Tibial nerve (tissue), 4 donors: ENCODE measurements at places on chromosomes 5 and 9. TPM values are rescaled to one million over a fixed set of nuclear protein-coding genes. Genes with fewer than 3 reads are reported as not detected.

DNA sequence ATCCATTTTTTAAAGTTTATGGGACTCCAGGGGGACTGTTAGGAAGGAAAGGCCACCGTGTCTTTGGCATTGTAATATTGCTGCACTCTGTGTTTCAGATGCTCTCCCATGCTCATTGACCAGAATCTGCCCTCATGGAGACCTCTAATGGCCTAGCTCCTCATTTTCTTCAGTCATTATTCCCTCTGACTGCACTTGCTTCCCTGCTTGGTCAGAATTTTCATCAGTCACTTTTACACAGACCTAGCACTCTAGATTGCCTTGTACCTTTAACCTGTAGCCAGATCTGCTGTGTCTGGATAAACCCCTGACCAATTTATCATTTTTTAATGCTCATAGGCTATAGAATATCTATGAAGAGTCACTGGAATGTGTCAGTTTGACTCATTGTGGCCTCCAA lies 155.5 kb upstream of the NUDT12 start:
- no peak overlapping the region for H3K27ac ChIP-seq
- DNase-seq, result no peak
- H3K4me3 ChIP-seq, result no peak overlapping the region
- no peaks in the 10 kb centered on the region for H3K4me1 ChIP-seq
- H3K36me3 ChIP-seq, result no peaks in the 10 kb centered on the region
- H3K27me3 ChIP-seq, result no peaks in the 10 kb centered on the region

- peaks cover 49% of the 10 kb centered on the region for H3K4me1 ChIP-seq
- no peak for DNase-seq
- H3K27me3 ChIP-seq, result peaks cover 99% of the 10 kb centered on the region
- no peak overlapping the region for H3K27ac ChIP-seq
- no peaks in the 10 kb centered on the region for H3K36me3 ChIP-seq
- no peak overlapping the region for H3K4me3 ChIP-seq
These were observed 2.3 kb upstream of the NKX2-5 start for GRCh38 chr5:173237143-173237874.

RGS14 gene
- total RNA-seq, result 21.6 TPM

PLAC8L1 gene
- total RNA-seq, result not detected

DNA sequence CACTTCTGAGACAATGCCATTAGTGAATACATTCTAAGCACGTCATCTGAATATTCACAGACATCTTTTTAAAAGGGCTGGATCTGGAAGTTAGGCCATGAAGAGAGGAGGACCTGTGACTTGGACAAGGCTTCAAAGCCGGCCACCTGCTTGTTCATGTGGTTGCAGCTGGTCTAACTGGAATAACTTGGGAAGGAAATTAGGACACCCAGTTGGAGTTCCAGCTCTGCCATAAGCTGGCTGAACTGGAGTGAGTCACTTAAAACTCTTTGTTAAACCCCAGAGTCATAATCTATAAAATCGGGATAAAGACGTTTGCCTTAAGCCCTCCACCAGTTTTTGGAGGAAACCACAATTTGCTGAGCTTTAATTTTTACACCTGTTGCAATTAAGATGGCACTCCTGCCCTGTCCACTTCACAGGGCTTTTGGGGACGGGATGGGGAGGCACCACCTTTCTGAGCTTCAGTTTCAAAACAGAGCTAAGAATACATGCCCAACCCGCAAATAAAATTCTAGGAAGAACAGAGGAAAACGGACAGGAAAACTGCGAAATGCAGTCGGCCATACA lies 536 bp upstream of the STX17 start:
- DNase-seq, result no peak
- H3K36me3 ChIP-seq, result no peaks in the 10 kb centered on the region
- H3K27me3 ChIP-seq, result no peaks in the 10 kb centered on the region
- peaks cover 20% of the 10 kb centered on the region for H3K4me1 ChIP-seq
- H3K27ac ChIP-seq, result peak overlapping the region; percentile 98
- H3K4me3 ChIP-seq, result peak overlapping the region; percentile 85

DNA sequence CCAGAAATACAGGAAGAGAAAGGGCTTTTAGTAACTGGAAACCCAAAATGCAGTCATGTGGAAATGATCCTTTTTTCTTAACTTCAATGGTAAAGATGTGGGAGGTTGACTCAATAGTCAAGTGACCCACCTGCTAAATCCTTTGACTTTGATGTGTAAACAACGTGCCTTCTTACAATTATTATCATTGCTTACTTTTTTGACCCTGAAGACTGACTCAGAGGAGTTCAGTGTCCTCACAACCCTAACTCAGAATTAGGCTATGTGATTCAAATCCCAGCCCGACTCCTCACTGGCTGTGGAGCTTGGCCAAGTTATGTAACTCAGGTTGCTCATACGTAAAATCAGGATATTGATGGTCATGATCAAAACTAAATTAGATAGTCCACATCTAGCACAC lies 27.9 kb downstream of the ANXA1 start:
- no peak overlapping the region for H3K4me3 ChIP-seq
- no peaks in the 10 kb centered on the region for H3K36me3 ChIP-seq
- no peak overlapping the region for H3K27ac ChIP-seq
- DNase-seq, result no peak
- H3K4me1 ChIP-seq, result no peaks in the 10 kb centered on the region
- H3K27me3 ChIP-seq, result no peaks in the 10 kb centered on the region

UTP15 gene
- total RNA-seq, result 30.6 TPM

- no peak overlapping the region for H3K4me3 ChIP-seq
- H3K27ac ChIP-seq, result no peak overlapping the region
- DNase-seq, result no peak
- no peaks in the 10 kb centered on the region for H3K36me3 ChIP-seq
- H3K4me1 ChIP-seq, result no peaks in the 10 kb centered on the region
These were observed 62.4 kb downstream of the HMHB1 start for GRCh38 chr5:143874312-143874711.

DNA sequence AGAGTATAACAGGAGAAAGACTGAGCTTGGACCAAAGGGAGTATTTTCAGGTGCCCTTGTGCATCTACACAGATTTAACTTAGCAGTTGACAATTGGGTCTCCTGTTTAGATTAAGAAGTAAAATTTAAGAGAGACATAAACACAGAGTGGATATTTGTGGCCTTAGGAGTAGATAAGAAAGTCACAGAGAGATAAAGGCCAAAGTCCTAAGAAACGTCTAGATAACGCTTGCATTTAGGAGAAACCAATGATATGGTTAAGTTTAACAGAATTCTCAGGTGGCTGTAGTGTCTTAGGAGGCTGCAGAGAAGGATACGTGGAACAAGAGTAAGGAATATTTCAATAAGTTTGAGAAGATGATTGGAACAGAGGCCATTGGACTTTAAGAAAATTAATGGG lies 155.0 kb upstream of the DAB2 start:
- DNase-seq, result no peak
- H3K27ac ChIP-seq, result no peak overlapping the region
- H3K4me3 ChIP-seq, result no peak overlapping the region
- no peaks in the 10 kb centered on the region for H3K27me3 ChIP-seq
- H3K4me1 ChIP-seq, result peaks cover 5% of the 10 kb centered on the region
